CD4-positive, alpha-beta T cell treated with Interleukin-1 beta for 1 hour (primary cell): ENCODE measurements at places on chromosomes 2 and 18.

GRCh38 chr2:101718993-101719571 is 21.6 kb downstream of the MAP4K4 start:
- peak; percentile 31 for DNase-seq

DNA sequence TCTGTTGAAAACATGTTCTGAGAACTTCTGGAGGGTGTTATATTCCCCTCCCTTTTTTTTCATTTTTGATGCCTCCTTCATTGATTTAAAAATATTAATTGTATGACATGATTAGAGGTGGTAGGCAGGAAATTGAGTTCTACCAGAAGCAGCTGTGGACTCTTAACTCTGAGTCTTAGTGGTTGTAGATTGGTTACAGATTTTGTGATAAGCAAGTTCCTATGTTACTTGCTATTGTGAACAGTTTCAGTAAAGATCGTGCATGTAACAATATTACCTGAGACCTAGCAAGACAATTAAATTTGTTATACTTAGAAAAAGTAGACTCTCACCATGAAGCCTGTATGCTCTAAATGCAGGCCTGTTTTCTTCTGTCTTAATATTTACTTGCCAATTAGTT is 88.1 kb downstream of the PRPF40A start:
- no peak for DNase-seq

DNA sequence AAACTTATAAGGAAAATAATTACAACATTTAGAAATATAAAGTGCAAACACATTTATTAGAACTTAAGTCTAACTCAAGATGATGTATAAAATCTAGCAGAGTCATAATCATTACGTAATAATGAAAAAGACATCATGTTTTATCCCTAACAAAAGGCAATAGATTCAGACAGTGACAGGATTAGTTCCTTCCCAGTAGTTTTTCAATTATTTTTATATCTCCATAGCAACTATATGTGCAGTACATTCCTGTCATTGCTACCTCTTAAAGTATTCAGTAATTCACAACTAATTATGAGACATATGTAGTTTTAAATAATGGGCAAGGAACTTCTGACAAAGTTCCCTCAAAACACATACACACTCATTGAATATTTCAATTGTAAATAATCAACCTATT is 687.9 kb downstream of the CCDC85A start:
- DNase-seq = no peak

GRCh38 chr2:136072621-136073020 is 45.3 kb downstream of the CXCR4 start:
- no peak for DNase-seq

DNA sequence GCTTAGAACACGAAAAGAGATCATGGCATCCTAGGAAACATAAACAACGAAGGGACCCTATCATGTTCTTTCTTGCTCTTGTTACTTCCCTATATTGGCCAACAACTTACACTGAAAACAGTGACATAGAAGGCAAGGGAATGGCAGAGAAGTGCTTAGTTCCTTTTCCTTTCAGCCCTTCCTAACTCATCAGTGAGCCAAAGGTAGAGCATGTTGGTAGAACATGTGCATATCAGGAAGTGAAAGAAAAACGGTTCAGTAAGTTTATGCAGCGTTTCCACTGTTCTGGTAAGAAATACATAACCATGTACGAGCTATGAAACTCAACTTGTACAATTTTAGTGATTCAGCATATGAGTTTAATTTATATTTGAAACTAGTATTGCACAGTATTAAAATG is 21.7 kb downstream of the AKAIN1 start:
- DNase-seq = no peak

DNA sequence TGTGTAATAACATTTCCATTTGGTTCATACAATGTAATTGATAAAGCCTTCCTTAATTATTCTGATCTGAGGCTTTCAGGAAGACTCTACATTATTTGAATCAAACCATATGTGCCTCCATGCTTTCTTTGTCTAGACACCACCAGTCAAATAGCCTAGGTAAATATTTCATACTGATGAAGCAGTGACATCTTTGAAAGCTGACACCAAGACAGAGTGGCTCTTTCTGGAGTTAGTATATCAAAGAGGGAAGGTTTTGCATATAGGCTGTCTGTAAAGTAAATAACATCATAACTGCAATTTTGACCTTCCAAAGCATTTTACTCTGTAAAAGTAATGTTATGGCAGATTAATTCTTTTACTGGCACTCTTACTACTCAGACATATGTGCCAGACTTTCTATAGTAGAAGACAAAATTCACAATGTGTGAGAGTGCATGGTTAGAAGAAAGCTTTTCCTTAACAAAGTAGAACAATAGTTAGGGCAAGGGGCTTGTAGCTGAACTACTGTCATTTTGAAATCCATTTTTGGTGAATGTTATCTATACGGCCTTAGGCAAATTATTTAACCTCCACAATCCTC is 177.3 kb downstream of the ERBB4 start:
- DNase-seq = no peak

DNA sequence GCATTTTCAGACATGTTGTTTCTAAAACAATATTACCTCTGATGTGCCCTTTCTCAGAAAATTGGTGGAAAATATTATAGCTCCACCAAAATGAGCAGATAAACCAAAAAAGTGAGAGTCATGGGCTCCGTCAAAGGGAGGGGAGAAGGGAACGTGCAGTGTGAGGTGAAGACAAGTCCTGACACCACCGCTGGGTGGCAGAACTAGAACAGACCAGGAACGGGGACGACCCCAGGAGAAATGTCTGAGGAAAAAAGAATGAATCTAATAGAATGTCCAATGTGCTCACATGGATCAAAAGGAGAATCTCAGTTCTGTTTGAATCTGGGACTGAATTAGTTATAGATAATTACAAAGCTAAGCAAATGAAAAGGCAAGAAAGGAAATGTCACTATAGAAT is 22.6 kb upstream of the BCL2 start:
- no peak for DNase-seq

DNA sequence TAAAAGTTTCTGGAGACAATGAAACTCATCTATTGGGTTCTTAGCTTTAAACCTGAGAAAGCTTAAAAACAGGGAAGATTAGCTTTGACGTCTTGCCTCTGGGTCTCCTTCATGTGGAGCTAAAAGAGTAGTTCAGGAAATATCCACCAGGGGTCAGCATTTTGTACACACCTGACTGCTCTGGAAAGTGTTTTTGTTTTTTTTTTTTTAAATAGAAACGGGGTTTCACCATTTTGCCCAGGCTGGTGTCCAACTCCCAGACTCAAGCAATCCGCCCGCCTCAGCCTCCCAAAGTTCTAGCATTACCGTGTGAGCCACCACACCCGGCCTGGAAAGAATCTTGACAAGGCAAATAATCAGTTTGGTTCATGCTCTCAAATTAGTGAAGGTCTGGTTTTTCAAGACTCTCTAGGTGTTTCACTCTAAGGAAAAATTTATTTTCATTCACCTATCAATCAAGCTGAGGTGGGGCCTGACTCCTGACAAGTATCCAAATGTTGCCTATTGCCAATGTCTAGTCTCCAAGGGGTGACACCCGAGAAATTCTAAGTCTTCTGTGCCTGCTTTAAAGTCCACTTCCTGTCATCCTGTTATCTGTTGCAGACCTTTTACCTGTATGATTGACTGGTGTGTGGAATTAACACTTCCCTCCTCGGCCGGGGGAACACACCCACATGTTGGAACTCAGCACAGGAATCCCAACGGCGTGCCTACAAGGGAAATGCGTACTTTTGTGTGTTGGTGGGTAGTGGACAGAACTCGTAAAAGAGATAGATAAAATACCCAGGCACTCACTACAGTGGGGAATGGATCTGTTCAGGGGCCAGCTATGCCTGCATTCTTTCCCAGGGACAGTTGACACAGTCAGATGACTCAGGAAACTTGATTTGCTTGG is 11.3 kb downstream of the IL1RN start:
- DNase-seq = peak; percentile 59

DNA sequence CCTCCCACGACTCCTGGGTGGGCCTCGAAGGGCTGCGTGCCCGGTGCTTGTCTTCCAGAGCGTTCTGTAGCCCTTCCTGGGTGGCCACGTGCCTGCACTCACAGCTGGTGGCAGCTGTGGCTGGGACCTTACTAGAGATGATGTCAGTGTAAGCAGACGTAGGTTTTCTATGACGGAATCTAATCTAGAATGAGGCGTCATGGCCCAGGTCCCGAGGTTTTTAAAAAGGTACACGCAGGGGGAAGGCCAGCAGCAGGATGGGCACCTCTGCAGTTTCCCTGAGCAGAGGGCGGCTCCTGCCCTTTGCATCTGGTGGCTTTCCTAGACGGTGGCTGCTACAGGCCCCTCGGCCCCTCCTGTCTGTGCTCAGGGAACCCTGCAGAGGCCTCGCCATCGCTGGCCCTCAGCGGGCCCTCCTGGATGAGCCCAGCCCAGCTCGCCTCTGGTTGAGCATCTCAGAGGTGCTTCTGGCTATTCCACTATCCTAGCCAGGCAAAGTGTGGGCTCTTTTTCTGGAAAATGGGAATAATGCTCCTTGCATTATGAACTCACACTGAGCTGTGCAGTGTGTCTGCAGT is 49.6 kb upstream of the PXDN start:
- no peak for DNase-seq

DNA sequence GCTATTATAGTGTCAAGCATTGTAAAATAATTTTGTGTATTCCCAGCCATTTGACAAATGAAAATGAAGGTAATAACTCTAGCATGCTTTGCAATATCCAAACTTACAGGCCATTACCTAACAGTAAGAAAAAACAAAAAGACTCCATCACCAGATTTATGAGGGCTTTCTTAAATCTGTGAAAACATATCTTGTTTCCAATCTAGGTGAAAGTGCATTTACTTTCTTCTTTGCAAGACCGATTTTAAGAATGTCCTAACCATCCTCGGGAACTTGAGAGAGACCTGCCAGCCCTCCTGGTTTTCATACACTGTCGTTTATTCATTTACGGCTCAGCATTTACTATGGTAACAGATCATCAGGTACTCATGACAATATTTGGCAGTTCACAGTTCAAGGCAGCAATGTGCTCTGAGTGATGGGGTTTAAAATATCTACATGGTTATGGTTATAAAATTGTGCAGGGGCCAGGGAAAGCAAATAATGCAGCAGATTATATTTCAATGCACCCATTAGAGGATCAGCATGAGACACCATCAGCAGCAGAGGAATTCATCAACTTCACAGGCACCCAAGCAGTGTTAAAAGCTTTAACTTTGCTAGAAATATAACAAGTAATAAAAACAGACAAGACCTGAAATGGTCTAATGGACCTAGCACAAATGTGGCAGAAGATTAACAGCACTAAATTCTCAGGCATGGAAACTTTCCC is 34.4 kb upstream of the PARD3B start:
- DNase-seq = no peak

DNA sequence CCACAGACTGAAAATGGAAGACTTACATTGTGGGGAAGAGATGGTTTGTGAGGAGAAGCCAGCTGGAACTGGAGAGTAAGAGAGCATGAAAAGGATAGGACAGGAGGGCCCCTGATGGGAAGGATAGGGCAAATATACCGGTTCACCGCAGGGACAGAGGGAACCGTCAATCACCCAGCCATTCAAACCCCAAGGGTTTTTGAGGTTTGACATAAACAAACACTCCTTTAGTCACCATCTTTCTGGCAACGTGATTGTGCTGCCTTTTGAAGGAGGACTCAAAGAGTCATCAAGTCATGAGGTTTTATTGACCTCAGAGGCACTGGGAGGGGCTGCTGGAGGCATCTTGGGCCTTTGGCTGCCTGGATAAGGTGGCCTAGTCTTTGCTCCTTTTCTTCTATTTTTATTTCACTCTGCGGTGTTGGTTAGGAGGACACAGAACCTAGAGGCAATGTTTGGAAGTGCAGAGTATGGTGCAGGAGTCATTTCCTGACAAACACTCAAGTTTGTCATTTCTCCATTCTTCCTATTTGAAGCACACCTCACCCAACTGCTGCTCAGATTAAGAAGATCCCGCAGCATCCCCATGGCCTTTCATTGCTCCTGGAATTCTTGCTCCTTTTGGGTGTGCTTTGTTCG is 487.3 kb upstream of the SPRED2 start:
- no peak for DNase-seq
